Activated CD8-positive, alpha-beta memory T cell treated with anti-CD3 and anti-CD28 coated beads, Interleukin-2, amount 50 U/mL, for 4 hours (primary cell): ENCODE measurements at places on chromosomes 13 and 19.

DNA sequence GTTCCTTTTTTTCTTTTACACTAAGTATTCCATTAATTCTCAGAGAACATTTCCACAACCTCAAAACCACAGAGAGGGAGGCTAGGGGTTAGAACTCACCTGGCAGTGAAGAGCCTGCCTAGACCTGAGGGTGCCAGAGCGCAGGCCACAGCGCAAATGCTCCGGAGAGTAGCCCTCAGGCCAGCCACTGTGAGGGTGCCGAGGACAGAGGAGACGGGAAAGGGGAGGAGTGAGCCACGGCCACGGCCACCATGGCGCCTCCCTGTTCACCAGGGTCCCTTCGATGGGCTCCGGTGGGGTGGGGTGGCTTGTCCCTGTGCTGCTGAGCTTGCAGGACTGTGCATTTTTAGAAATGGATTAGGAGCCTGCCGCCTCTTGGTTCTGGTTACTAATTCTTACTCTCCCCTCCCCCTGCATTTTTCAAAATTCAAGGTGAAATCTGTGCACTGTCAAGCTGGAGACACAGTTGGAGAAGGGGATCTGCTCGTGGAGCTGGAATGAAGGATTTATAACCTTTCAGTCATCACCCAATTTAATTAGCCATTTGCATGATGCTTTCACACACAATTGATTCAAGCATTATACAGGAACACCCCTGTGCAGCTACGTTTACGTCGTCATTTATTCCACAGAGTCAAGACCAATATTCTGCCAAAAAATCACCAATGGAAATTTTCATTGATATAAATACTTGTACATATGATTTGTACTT lies 58.8 kb downstream of the GGACT start:
- DNase-seq = no peak

- no peak for DNase-seq
These were observed 48.8 kb downstream of the IRS2 start for GRCh38 chr13:109737606-109738005.

DNA sequence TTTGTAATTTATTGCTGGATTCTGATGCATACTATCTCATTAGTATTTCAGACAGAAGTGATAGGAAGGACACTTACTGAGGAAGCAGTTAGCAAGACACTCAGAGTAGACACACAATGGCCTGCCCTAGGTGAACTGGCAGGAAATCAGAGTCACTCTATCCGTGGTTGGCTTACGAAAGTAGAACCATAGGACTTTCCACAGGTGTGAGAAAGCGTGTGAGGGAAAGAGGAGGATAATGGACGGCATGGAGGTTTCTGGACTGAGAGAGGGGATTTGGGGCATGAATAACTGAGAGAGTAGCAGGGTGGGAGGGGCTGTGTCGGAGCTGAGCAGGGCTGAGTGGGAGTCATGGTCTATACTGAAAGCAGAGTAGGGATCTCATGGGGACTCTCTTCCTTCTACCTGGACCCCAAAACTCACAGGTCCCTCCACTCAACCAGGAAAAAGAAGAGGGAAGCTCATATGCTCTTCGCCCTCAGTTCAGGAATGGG lies 18.7 kb upstream of the EID2 start:
- DNase-seq = no peak

DNA sequence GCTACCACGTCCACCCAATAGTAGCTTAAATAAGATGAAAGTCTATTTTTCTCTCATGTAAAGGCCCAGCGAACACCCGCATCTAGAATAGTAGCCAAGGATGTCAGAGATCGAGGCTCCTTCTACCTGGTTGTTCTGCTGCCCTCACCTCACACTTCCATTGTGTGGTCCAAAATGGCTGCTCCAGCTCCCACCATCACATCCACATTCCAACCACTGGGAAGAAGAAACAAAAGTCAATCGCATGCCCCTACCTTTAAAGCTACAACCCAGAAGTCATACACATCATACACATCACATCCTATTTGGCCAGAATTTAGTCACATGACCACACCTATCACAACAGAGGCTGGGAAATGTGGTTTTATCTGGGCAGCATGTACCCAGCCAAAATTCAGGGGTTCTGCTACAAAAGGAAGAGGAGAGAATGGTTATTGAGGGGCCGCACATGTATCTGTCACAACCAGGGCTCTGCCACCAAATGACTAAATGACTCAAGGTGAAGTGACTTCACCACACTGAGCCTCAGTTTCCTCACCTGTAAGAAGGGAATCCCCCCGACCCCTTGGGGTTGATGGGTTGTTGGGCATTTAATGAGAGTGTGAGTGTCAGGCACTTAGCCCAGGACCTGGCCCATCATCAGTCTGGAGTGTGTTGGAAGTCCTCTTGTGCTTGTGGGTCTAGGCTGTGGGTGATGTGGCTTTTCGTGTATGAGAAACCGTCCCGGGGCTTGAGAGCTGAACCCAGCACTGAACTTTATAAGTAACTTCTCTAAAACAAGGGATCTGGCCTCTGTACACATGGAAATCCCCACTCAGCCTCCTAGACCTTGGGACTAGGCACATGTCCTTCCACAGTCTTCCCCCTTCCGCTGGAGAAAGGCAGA lies 10.2 kb upstream of the CBLC start:
- no peak for DNase-seq

DNA sequence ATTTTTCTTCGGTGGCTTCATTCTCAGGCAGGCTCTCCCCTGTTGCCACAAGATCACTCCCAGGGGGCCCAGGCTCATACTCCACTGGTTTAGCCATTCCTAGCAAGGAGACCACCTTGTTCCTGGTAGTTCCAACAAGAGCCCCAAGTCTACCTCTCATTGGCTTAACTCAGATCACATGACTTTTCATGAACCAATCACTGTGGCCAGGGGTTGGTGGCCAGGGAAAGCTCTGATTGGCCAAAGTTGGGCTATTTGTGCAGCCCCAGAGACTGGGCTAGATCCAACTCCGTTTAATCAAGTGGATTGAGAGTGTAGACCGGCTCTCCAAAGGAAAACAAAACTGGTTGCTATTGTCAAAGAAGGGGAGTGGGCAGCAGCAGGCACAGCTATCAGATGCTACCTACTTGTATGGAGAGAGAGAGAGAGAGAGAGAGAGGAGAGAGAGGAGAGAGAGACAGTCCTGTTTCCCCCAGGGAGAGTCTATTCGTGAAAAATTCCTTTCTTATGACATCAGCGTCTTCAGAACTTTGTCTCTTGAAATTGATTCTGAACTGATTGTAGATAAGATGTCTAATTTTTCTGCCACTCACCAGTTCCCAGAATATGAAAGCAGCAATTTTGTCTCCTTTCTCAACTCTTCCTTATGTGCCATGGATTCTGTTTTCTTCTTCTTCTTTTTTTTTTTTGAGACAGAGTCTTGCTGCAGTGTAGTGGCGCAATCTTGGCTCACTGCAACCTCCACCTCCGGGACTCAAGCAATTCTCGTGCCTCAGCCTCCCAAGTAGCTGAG lies 5.9 kb downstream of the CEACAM19 start:
- no peak for DNase-seq

DNA sequence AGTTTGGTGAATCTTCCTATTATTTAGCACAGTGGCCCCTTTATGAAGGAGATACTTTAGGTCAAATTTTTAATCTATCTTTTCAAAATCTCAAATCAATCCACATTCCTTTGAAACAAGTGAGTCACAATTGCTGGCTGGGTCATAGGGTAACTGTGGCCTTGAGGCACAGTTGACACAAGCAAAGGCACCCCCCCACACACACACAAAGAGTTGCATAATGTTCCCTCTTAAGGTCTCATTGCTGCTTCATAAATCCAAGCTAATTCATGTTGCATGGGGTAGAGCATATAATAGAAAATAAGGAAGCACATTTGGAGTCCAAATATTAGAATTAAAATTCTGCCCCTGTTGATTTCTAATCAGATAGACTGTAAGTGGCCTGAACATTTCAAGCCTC lies 171.5 kb downstream of the DLEU7 start:
- no peak for DNase-seq

DNA sequence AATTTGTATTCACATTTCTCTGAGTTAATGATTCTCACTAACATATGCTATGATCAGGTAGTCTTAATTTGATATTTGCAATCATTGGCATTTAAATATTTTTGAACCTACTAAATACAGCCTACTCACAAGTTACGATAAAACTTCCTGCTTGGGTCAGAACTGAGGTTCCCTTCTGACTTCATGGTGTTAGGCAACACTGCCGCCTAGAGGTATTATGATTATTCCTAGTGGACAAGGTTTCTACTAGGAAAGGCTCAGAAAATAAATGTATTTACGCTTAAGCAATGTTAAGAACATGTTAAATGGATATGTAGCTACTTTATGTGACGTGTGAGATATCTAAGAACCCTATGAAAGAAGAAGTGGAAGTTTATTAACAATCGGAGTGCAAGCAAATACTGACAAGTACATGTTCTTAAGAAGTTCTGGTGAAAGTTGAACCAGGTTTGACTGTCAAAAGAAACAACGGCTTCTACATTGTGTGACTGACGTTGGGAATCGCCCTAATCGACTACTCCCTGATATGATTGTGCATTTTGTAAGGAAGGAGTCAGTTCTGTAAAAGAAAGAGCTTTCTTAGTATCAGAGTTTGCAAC lies 1395.8 kb downstream of the SLITRK5 start:
- DNase-seq = no peak

GRCh38 chr13:113022745-113023574 lies 53.9 kb downstream of the MCF2L start:
- DNase-seq = no peak

- peak; percentile 59 for DNase-seq
These were observed at the start of gene CLIP3 for GRCh38 chr19:36032251-36033104. Gene CLIP3 (minus strand): TSS chr19:36032873. CDS start chr19:36032357, 516 bp downstream.

GRCh38 chr19:51365965-51366388 lies at the start of gene ETFB:
Gene ETFB (minus strand): TSS chr19:51366388. CDS start chr19:51366326, 62 bp downstream.
- DNase-seq = no peak

GRCh38 chr13:113231306-113232207 lies 22.1 kb downstream of the CUL4A start:
- no peak for DNase-seq

DNA sequence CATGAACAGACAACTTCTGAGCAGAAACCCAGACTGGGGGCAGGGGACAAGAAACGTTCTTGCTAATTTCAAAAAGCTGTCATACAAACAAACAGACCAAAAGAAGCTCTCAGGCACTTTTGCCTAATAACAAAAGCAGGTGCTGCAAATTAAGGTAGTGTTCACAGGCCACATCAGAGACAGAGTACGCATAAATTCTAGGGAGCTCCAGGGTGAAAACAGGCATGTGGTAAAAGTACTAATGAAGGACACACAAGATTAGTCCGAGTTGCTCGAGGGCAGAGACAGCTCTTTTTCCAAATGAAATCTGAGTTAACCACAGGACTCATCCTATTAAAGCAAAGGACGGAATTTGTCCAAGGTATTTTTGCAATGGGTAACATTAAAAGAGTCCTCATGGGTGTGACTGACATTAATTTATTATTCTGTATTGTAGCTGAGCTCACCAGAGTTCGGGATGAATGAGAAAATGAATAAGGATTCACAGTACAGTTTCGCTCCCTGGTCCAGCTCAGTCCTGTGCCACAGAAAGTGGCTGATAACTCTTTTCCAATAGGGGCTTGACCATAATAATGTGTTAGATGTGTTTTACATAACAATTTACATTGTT lies 197.3 kb downstream of the LHFPL6 start:
- no peak for DNase-seq

DNA sequence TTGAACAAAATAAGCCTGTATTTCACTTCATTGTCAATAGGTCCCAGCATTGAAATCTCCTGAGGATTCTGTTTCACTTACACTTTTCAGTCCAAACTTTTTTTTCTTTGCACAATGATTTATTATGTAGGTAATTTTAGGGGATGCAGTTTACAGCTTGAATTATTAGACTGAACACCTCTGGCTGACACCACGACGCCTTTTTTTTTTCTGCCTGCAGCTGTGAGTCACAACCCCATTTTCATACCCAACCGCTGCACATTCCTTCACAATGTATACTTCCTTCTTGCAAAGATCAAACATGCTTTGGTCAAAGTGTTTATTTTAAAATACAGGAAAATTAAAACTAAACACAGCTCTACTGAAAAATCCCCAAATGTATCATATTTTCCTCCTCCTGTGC lies 11.4 kb downstream of the ZIC2 start:
- no peak for DNase-seq

- DNase-seq = no peak
These were observed 61.6 kb downstream of the ANKRD10 start for GRCh38 chr13:110853235-110853721.

- DNase-seq = no peak
These were observed 41.8 kb downstream of the MBD3L2B start for GRCh38 chr19:6979399-6979798.

DNA sequence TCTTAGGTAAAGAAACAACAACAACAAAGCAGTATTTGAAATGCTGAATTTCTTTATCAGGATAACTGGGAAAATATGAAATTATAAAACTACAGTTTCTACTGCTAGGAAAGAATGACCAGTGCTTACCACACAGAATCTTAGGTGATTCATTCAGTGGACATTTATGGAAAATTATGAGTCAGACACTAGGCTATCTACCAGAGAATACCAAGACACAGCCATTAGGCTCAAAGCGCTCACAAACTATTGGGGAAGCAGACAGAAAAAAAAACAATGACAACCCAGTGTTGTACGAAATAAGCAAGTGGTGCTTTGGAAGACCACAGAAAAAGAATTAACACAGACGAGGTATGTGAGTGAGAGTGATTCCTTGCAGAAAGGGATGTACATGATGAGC lies 1019.5 kb downstream of the PCDH9 start:
- DNase-seq = no peak

- no peak for DNase-seq
These were observed 10.4 kb upstream of the ENOX1 start for GRCh38 chr13:43797159-43797558.

DNA sequence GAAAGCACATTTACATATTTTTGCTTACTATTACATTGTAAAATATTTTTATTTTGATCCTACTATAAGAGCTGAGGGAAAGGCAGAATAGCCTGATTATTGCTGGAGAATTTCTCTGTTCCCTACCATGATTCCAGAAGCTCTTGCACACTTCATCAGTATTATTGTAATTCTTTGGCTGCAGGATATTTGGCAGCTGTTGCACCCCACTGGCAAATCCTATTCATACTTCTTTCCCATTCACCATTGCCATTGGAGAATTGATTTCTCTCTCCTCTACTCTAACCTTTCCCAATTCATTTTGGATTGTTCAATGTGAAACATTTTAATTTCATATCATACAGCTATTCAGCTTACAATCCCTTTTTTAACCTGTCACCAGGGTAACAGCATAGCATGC lies 238.0 kb downstream of the GGACT start:
- DNase-seq = no peak

- no peak for DNase-seq
These were observed 245.6 kb downstream of the KLF5 start for GRCh38 chr13:73304442-73304841.

- DNase-seq = no peak
These were observed 955.1 kb downstream of the DIAPH3 start for GRCh38 chr13:59208405-59209195.

- DNase-seq = no peak
These were observed 6.6 kb downstream of the SPHK2 start for GRCh38 chr19:48625891-48626327.
